ENCODE measurements at places on chromosomes 6 and 20.

GRCh38 chr6:149387779-149388512 lies 12.1 kb upstream of the SUMO4 start:
- DNase-seq, result no peak

GRCh38 chr6:34115403-34115795 lies 30.5 kb downstream of the GRM4 start:
- no peak for DNase-seq

DNA sequence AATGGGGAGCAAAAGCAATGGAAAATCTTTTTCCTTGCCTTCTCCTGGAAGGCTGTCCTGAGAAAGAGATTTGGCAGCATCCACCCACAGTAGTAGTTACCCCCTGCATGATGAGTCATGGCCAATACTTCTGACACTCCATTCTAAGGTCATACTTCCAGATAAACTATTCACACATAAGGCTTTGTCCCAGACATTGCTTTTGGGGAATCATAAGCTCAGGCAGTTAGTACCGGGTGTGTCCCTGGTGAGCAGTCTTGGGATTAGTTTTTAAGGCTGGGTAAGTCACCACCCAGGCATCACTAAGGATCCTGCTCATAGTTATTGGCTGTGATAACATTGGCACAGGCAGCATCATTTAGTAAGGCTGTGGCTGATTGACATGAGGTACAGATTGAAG lies 160.6 kb upstream of the GGTLC1 start:
- DNase-seq, result no peak

DNA sequence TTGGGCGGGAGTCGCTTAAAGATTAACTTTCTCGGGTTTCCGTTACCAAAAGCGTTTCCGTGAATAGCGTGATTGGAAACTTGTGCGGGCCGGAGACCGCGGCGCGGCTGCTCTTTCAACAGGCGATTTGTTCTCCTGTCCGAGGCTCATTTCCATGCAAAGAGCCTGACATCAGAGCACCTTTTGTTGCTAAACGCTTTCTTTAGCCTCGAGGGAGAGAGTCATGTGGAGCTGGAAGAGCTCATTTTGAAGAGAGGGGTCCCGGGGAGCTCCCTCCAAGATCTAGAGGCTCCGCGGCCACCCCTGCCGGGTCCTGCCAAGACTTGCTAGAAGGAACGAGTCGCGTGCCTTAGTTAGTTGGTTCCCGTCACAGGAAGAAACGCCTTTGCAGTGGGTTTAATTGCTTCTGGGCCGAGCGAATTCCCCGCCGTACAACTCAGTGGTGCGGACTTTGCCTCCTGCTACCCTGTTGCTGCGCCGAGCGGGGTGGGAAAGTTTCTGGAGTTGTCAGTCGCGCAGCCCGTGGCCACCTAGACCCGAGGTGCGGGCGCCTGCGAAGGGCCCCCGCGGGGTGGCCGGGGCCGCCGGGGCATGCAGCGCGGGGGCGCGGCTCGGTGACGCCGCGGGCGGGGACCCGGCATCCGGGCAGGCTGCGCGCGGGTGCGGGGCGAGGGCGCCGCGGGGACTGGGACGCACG lies at the start of gene SASH1:
TSS of gene SASH1 (plus strand) at position 489 of the 697 bp plus-strand sequence. CDS start 230 bp downstream, outside the sequence.
- DNase-seq, result no peak

- DNase-seq, result no peak
Measured at GRCh38 chr6:147855803-147856482, 347.5 kb downstream of the SAMD5 start.

GRCh38 chr6:43582911-43583310 lies 6.9 kb downstream of the POLH start:
- DNase-seq, result no peak

- DNase-seq, result no peak
Measured at GRCh38 chr20:37749218-37749617, 55.4 kb downstream of the CTNNBL1 start.

GRCh38 chr6:110662490-110663211 lies 152.6 kb downstream of the CDK19 start:
- DNase-seq, result no peak

DNA sequence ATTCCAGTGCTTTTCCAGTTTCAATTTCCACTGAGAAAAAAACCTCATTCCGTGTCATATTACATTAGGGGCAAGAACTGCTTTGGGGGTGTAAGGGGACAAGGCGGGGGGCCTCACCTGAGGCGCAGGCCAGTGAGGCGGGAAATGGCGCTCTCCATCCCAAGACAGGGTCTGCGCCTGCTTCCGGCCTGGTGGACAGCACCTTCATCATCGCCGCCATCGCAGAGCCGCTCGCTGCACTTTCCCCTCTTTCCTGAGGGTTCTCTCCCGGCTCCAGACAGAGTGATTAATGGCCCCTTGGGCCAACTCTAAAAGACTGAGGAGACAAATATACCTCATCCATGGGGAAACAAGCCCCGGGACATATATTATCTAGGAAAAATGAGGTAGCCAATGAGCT lies 270.0 kb upstream of the SOX4 start:
- DNase-seq, result no peak

DNA sequence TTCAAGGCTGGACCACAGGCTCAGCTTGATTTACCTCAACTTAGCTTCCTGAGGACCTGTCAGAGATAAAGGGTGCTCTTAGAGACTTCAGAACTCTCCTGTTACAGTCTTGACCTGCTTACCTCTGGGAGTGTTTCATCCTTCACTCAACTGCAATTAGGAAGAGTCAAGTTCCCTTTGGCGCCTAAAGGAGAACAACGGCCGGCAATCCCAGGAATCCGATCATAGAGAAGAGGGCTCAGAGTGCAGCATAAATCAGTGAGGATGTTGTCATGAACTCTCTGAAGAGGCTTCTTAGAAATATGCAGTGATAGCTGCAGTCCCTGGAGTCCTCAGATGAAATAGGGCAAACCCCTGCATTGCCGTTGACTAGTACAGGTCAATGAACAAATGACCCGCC lies 36.4 kb downstream of the LYRM2 start:
- no peak for DNase-seq

DNA sequence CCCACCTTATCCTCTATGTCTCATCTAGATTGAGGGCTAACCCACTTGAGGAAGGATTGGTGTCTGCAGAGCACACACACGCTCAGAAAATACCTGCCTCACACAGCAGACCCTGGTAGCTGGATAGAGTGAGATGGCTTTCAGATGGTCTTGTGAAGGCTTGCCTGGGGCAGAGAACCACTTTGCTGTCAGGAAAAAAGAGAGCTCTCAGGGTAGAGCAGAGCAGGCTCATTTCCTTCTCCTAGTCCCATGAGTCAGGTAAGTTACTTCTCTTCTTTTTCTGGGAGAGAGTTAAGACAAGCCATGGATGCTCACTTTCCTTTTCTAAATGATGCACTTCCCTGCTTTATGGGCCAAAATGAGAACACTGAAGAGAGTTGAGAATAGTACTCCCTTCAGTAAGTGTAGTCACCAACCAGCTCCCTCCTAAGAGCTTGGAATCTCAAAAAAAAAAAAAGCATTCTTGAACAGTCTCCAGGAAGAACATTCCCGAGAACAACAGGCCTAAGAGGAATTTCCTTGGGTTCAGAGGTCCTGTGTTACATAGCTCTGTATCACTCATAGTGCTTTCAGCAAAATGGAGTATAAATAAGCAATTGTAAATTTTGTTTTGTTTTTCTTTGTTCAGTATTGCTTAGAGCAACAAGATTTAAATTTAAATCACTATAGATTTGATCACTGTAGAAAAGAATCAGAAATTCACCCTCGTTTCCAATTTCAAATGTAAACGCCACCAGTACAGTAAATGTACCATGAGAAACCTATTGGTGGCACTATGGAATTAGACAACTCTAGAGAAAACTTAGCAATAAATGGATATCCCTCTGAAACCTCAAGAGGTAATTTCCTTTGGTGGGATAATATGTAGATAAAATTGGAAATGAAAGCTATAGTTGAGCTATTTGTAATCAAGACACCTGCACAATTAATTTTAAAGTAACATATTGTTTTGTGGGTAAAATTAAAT lies 530.3 kb downstream of the RFPL4B start:
- DNase-seq, result no peak

DNA sequence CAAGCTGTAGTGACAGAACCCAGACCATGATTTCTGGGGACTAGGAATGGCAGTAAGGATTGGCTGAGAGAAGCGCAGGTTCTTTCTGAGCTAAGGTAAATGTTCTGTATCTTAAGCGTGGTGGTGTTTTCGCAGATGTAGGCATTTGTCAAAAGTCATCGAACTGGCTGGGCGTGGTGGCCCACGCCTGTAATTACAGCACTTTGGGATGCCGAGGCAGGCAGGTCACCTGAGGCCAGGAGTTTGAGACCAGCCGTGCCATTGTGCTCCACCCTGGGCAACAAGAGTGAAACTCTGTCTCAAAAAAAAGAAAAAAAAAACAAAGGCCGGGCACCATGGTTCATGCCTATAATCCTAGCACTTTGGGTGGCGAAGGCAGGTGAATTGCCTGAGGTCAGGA lies 40.7 kb upstream of the EYA2 start:
- no peak for DNase-seq
